ENCODE measurements at places on chromosomes 5 and 9. TPM values are rescaled to one million over a fixed set of nuclear protein-coding genes. Genes with fewer than 3 reads are reported as not detected.

- DNase-seq, result no peak
Observed at GRCh38 chr9:119003882-119004617, 365.2 kb downstream of the BRINP1 start.

IL9 gene
- total RNA-seq, result not detected

SPATA31A3 gene
- not detected for total RNA-seq

FBP2 gene
- total RNA-seq, result not detected

DNA sequence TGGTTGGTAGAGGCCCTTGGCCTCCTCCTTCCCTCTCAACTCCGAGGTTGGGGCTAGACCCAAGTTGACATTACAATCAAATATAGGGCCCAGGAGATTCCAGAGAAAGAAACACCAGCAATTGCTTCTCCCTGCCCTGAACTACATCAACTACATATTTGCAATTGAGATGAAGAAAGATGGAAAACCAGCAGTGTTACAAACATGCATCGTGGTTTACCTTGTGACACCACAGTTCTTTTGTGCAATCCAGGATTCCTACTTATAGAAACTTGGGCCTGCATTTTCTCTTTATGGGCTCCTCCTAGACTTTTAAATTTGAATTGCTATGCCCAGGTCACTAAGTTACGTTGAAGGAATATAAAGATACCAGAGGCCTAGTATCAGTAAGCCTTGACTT lies 126.7 kb downstream of the DCP2 start:
- no peak for DNase-seq

OR1L6 gene
- total RNA-seq, result not detected

XRCC4 gene
- total RNA-seq, result 10.7 TPM

DNA sequence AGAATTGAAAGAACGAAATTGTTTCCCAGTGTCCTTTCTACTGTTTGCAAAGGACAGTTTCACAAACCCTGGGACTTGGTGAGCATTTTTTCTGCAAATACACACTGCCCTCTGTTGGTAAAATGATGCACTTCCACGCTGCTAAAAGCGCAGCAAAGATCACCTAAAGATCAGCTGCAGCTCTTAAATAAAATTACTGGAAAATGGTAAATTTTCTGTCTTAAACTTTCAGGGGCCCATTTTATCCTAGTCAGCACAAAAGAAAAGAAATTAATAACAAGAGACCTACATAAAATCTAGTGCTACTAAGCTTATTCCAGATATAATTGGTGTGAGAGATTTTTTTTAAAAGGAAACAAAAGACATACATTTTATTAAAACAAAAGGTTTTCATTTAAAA lies 566.0 kb downstream of the CAAP1 start:
- DNase-seq, result no peak

GRCh38 chr5:87266914-87267573 lies 639 bp upstream of the RASA1 start:
- no peak for DNase-seq

DNA sequence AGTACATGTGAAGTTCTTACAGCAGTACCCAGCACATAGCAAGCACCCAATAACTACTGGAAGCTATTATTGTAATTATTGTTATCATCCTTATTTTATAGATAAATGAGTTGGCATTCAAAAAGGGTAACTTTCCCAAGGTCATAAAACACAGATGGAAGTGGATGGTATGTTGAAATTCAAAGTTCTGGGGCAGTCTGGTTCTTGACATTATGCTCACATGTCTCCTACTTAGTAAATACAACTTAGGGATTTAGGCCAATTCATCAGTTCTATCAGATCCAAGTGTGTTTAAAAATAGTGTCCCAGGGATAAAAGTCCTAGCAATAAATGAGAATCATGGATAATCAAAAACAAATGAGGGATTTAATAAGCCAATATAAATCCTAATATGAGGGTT lies 265.2 kb downstream of the ADAMTSL1 start:
- DNase-seq, result no peak

DNA sequence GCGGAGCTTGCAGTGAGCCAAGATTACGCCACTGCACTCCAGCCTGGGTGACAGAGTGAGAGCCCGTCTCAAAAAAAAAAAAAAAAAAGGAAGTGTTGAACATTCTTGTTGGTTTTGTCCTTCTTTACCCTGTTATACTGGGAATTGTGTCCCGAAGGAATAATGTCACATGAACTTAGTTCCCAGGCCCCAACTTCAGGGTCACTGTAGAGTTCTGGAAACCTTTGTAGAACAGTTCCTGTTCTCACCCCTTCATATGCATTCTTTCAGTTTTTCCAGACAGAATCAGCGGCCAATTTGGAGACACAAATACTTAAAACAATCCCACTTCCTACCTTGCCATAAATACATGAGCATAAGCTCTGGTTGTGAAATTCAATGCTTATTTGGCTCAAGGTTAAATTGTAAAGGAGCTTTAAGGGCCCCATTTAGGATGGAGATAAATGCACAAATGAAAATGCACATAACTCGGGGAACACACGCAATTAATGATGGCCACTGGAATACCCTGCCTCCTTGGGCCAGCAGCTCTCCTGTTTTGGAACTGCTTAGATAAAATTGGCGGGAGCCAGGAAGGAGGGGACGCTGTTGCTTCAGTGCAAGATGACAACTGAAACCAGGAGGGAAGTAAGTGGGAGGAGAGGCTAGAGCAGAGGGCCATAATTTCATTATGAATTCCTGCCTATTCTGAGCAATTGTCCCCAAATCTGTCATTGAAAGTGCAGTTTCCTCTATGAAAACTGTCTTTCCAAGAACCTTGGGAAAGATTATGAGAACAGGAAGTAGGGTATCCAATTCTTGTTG lies 153.7 kb downstream of the FGF1 start:
- no peak for DNase-seq

CDC20B gene
- total RNA-seq, result not detected

HOMER1 gene
- total RNA-seq, result 6.8 TPM

STPG3 gene
- total RNA-seq, result not detected

DNA sequence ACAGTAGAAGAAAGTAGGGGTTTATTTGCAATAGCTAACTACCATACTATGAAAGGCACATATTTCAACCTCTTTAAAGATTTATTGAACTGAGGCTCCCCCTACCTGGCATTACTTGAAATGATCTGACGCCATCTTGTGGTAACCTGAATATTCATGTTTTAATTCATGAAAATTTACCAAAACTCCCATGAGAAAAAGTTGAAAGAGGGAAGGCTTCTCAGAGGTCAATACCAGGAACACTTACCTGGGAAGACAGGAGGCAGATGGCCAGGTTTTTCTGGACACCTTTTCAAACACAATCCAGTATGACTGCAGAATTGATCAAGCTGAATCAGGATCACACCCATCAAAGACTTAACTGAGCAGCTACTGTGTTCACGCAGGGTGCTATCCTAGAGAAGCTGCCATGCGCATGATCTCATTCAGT lies 9.4 kb downstream of the PRELID2 start:
- no peak for DNase-seq

INSYN2B gene
- total RNA-seq, result 0.10 TPM

DNA sequence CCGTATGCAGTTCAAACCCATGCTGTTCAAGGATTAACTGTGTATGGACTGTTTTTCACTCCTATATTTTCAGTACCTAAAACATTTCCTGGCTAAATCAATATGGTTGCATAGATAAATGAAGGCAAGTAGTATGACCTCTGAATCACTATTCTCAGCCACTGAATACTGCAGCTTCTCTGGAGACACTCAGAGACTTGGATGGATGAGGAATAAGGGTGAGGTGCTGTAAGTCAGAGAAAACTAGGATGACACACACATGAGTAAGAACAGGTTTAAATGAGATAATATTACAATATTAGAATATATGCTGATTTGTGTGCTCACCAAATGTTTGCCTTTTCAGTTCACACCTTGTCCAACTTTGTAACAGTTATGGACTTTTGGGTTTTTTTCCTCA lies 26.0 kb upstream of the ANXA1 start:
- no peak for DNase-seq

All from aorta (tissue), 5 donors.